ENCODE measurements at places on chromosomes 7 and 10.

- DNase-seq = no peak
Observed at GRCh38 chr10:133096616-133097269, 9.0 kb downstream of the ADGRA1 start.

DNA sequence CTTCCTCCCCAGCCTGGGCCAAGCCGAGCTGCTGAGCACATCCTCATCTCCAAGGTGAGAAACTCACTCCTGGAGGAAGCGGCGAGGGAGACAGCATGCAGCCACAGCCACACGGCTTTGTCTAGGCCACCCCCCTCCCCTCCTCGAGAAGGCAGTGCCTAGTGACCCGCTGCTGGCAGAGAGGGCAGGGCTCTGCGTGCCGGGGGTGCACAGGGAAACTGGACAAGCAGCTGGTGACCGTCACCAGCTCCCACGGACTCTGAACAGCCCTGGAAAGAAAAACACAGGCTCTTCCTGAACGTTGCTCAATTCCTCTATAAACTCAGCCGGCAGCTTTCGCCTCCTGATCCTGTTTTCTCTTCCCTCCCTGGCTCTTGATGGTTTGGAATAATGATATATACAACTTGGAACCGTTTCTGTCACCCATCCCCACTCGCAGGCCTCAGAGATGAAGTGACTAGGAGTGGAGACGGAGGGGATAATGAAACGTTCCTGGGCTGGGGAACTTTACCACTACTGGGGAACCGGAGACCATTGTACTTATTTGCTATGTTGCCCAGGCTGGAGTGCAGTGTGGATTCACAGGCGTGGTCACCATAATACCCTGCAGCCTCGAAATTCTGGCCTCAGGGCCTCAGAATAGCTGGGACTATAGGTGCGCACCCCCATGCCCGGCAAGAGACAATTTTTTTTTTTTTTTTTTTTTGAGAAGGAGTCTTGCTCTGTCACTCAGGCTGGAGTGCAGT lies 19.3 kb downstream of the PAPOLB start:
- DNase-seq = no peak

DNA sequence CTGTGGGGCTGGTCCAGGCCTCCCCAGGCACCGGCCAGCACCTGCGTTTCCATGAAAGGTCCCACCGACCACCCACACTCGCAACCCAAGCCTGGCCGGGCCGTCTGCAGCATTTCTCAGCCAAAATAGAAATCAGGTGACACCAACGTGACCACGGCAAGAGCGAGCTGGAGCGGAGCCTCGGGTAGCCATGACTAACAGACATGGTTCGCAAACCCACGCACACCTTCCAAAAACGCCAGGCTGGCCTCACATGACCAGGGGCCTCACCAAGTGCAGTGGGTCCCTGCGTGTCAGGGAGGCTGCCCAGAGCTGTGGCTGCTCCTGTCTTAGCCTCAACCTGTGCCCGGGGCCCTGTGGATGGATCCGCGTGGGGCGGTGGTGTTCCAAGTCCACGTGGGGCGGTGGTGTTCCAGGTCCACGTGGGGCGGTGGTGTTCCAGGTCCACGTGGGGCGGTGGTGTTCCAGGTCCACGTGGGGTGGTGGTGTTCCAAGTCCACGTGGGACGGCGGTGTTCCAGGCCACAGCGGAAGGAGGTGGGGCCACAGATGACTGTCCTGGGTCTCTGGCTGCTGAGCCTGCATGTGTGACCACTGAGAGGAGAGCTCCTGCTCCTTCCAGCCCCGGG lies 64.4 kb upstream of the ADGRA1 start:
- DNase-seq = no peak

DNA sequence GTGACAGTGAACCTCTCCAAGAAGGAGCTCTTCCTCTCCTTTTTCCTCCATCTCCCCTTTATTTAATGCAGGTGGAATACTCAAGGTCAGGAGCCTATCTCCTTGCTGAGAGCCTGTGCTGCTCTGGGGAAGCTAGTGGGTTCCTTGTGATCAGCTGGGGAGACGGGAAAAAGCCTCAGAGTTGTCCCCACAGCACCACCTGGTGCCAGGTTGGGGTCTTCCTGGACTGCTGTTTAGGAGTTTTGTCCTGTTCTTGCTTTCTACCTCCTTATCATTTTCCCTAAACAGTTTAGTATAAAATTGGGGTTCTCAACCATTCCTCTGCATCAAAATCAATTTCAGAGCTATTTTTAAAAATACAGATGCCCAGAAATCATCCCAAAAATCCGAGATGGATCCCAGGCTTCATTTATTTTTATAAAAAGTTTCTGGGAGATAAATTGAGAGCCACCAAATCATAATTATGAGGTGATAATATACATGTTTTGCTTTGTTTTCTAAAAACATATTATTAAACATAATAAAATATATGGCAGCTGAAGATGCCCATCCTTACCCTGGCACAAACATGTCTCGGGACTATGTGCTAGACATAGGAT lies 44.3 kb downstream of the MACC1 start:
- peak; percentile 14 for DNase-seq

DNA sequence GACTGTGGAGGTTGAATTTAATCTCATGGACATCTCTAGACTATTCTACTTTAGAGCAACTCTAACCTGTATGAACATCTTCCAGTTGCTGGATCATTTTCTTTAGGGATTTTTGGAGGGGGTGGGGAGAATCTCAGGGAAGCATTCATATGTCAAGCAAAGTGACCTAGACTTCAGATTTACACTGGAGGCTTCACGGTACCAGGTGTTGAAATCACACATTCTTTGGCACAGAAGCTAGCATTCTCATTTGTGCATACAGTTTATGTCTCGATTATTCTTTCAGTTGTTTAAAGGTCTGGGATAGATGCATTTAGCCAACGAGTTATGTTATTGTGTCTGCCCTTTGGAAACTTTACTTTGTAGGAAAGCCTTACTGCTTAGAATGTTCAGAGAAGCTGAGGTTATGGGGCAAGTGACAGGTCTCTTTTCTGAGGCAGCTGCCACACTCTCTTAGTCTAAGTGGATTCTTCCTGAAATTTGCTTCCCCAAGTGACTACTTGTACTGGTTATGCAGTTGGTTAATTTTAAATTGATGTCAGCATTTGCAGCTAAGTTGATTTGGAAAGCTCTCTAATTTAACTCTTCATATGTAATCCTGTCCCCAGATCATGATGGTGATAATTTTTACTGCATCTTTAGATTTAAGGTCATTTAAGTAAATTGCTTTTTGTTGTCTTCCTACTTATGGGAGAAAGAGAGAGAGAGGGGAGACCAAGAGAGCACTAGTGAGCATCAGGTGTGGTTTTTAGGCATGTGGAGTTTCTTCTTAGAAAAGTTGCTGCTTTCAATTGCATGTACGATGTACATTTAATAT lies 153.8 kb downstream of the PRKG1 start:
- DNase-seq = no peak

DNA sequence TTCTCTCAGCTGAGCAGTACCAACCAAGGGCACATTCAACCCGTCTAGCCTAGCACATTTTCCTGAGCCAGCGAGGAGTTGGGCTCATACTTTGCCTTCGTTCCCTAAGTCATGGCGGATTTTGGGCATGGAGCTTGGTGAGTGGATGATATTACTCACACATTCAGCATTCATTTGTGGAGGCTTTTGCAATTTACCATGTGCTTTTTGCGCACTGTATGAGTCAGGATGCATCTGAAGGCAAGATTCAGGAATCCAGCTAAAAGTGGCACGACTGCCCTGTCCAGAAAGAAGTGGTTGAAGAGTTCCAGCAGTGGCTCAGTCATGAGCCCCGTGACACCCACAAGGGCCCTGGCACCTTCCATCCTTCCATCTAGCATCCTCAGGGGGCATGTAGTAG lies 24.2 kb upstream of the MGMT start:
- no peak for DNase-seq

DNA sequence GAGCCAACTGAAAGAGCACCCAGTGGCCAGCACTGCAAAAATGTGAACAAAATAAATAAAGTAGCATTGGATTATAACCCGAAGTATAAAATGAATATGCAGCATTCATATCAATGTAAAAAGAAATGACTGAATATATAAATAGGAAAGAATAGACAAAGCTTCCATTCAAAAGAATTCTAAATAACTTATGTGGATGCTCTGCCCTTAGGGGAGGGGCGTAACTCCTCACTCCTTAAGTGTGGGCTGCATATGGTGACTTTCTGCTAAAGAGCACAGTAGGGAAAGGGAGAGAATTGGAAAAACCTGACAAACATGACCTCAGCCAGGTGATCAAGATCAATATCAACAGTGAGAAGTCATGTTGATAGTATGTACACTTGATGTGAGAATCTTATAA lies 109.9 kb upstream of the DOCK1 start:
- no peak for DNase-seq

- no peak for DNase-seq
Observed at GRCh38 chr7:139038691-139039090, 2.8 kb upstream of the ZC3HAV1L start.

DNA sequence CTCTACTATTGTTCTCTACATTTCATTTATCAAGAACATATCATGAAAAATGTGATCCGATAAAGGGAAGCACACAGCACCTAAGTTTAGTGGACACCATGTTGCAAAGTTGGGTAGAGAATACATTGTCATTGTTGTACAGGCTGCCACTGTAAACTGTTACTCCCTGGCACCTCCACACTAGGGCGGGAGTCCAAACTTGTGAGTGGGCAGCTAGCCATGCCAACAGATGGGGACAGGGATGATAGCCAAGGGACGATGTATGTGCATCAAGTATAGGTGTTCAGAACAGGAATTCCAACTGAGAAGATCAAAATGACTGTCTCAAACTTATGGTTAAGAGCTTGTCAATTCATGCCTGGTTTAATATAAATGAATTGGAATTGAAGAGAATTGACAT lies 31.1 kb upstream of the COMMD3 start:
- no peak for DNase-seq

GRCh38 chr10:131915484-131915883 lies 14.7 kb downstream of the PPP2R2D start:
- DNase-seq = no peak

DNA sequence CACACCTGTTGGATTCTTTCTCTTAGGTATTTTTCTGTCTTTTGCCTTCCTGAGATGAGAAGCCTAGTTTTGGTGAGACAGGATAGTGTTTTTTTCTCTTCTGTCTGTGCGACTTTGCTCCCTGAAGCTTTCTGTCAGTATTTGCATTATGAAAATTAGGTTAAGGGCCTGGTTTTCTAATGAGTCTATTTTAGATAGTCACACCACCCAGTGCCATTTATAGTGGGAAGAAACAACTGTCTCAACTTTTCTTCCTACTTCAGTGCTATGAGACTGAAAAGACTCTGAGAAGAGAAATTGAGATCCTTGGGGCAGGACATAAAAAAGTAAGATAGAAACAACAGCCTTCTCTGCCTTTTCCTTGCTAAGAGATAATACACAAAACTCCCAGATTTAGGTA lies 53.6 kb downstream of the MINPP1 start:
- DNase-seq = no peak

DNA sequence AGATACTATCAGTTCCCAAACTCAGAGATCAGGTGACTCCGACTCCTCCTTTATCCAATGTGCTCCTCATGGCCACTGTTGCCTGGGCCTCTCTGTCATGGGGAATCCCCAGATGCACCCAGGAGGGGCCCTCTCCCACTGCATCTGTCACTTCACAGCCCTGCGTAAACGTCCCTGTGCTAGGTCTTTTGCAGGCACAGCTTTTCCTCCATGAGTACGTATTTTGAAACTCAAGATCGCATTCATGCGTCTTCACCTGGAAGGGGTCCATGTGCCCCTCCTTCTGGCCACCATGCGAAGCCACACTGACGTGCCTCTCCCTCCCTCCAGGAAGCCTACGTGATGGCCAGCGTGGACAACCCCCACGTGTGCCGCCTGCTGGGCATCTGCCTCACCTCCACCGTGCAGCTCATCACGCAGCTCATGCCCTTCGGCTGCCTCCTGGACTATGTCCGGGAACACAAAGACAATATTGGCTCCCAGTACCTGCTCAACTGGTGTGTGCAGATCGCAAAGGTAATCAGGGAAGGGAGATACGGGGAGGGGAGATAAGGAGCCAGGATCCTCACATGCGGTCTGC lies 162.2 kb downstream of the EGFR start:
- no peak for DNase-seq

DNA sequence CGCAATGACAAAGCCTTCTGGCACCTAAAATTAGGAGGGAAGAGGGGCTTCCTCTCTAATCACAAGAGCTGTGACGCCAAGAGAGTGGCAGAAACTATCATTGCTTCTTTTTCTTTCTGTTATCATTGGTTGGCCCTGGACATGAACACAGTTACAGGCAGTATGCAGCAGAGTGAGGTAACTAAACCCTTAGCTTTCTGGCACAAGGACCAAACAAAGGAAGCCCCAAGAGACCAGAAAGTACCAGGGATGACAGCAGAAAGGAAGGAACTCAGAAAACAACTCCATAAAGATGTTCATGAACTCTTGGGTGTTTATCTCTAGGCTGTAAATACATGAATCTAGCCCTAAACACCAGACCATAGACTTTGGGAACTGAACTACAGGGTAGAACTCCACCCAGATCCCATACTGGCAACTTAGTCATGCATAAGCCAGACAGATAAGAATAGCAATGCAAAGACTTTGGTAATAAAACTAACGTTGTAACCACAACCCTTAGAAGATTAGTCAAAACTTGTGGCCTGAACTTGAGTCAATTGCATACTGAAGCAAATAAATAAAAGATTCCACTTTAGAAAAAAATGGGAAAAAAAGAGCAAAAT lies 195.7 kb upstream of the PTN start:
- DNase-seq = no peak

GRCh38 chr10:123555616-123556015 lies 110.5 kb upstream of the GPR26 start:
- DNase-seq = no peak

- DNase-seq = peak; percentile 71
Observed at GRCh38 chr10:88725798-88726197, 19.7 kb downstream of the LIPK start.

DNA sequence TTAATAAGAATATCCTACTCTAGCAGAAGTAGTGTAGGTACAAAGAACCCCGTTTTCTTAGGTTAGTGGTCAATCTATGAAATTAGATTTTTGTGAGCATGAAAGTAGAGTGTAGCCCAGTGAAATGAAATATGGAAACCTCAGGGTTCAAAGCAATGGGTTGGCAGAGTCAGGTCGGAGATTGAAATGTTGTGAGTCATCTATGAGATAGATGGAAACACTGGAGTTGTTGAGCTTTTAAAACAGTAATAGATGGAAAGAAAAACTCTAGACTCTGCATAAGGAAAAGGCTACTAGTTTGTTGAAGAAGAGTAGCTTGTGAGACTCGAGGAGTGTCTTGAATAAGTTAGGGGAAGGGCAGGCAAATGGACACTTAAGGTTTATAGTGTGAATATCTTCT lies 251.9 kb downstream of the EXOC4 start:
- DNase-seq = no peak
